Activated naive CD8-positive, alpha-beta T cell treated with anti-CD3 and anti-CD28 coated beads for 36 hours (primary cell): ENCODE measurements at places on chromosomes 12 and 14.
A peak's percentile ranks its signal among the peaks of the same experiment; 100 is the strongest.

DNA sequence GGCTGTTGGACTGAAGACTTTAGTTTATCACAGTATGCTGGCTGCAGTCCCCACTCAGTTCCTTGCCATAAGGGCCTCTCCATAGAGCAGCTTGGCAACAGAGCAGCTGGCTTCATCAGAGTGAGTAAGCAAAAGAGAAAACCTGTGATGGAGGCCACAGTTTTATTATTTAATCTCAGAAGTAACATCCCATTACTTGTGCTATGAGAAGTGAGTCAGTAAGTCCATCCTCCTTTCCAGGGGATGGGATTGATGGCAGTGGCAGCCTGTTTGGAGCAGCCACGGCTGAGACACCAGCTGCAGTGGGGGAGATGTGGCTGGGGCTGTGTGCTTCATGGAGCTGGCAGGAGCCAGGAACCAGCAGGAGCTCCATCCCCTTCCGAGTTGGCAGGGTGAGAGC lies 138.5 kb upstream of the SRRM4 start:
- no peaks in the 10 kb centered on the region for H3K4me1 ChIP-seq
- H3K27ac ChIP-seq, result no peak overlapping the region
- no peaks in the 10 kb centered on the region for H3K27me3 ChIP-seq
- DNase-seq, result no peak
- H3K4me3 ChIP-seq, result no peak overlapping the region

- no peaks in the 10 kb centered on the region for H3K36me3 ChIP-seq
- no peak overlapping the region for H3K27ac ChIP-seq
- peaks cover 12% of the 10 kb centered on the region for H3K27me3 ChIP-seq
- H3K4me3 ChIP-seq, result no peak overlapping the region
Observed at GRCh38 chr12:105945880-105946279, 192.9 kb downstream of the NUAK1 start.

DNA sequence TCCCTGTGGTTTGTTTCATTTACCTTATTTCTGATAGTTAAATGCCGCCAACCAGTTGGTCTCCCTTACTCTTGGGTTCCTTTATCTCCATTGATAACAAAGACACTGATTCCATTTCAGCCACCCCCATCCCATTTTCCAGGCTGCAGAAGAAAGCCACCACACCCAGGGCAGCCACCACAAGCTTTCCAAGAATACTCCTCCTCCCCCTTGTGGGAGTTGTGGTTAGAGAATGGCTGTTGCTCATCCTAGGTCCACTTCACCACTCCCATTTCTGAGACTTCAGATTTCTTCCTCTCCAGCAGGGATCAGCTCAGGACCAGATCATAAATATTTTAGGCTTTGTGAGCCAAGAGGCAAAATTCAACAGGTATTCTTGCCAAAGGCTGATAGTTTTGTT lies 73.9 kb downstream of the ANO4 start:
- DNase-seq, result no peak
- no peak overlapping the region for H3K4me3 ChIP-seq
- no peaks in the 10 kb centered on the region for H3K36me3 ChIP-seq
- no peaks in the 10 kb centered on the region for H3K27me3 ChIP-seq
- no peaks in the 10 kb centered on the region for H3K4me1 ChIP-seq

- H3K27ac ChIP-seq, result no peak overlapping the region
- H3K36me3 ChIP-seq, result no peaks in the 10 kb centered on the region
- H3K4me1 ChIP-seq, result no peaks in the 10 kb centered on the region
- H3K27me3 ChIP-seq, result no peaks in the 10 kb centered on the region
Observed at GRCh38 chr12:40393026-40393425, 168.2 kb downstream of the LRRK2 start.

DNA sequence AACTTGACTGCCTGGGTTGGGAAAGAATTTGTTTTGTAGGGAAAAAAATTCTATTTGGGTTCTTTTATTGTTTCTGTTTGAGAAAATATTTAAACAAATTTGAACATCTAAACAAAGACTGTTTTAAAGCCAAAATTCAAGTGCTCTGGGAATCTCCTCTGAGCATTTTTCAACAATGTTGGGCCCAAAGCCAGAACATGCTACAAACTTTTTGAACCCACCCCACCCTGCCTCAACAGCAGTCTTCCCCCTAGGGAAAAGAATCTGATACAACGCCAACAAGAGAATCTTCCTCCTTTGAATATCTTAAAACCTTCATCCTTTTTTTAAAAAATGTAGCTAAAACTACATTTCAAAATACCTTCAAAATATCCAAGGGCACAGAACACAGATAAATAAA lies 20.4 kb upstream of the NID2 start:
- no peak for DNase-seq
- no peaks in the 10 kb centered on the region for H3K4me1 ChIP-seq
- H3K4me3 ChIP-seq, result no peak overlapping the region
- H3K27ac ChIP-seq, result no peak overlapping the region
- no peaks in the 10 kb centered on the region for H3K36me3 ChIP-seq

- H3K27me3 ChIP-seq, result peaks cover 77% of the 10 kb centered on the region
- DNase-seq, result peak; percentile 76
- no peak overlapping the region for H3K27ac ChIP-seq
- no peaks in the 10 kb centered on the region for H3K36me3 ChIP-seq
- peaks cover 25% of the 10 kb centered on the region for H3K4me1 ChIP-seq
- H3K4me3 ChIP-seq, result no peak overlapping the region
Observed at GRCh38 chr12:6825398-6826124, 2.6 kb upstream of the P3H3 start.

- H3K36me3 ChIP-seq, result no peaks in the 10 kb centered on the region
- H3K4me1 ChIP-seq, result no peaks in the 10 kb centered on the region
- no peak overlapping the region for H3K27ac ChIP-seq
- H3K27me3 ChIP-seq, result no peaks in the 10 kb centered on the region
- H3K4me3 ChIP-seq, result no peak overlapping the region
- DNase-seq, result no peak
Observed at GRCh38 chr12:65464930-65465329, 186.4 kb downstream of the MSRB3 start.

- H3K27ac ChIP-seq, result no peak overlapping the region
- no peak overlapping the region for H3K4me3 ChIP-seq
- H3K4me1 ChIP-seq, result no peaks in the 10 kb centered on the region
- no peaks in the 10 kb centered on the region for H3K36me3 ChIP-seq
Observed at GRCh38 chr14:76715101-76715500, 46.2 kb upstream of the VASH1 start.

GRCh38 chr12:42695490-42695995 lies 106.0 kb upstream of the PRICKLE1 start:
- H3K36me3 ChIP-seq, result no peaks in the 10 kb centered on the region
- H3K4me3 ChIP-seq, result no peak overlapping the region
- no peaks in the 10 kb centered on the region for H3K4me1 ChIP-seq
- H3K27ac ChIP-seq, result no peak overlapping the region
- no peak for DNase-seq
- no peaks in the 10 kb centered on the region for H3K27me3 ChIP-seq

GRCh38 chr12:2386566-2386965 lies 333.8 kb downstream of the CACNA1C start:
- H3K27me3 ChIP-seq, result no peaks in the 10 kb centered on the region
- H3K4me1 ChIP-seq, result no peaks in the 10 kb centered on the region
- H3K27ac ChIP-seq, result no peak overlapping the region
- H3K4me3 ChIP-seq, result no peak overlapping the region

GRCh38 chr12:34208331-34209258 lies 186.3 kb downstream of the ALG10 start:
- no peaks in the 10 kb centered on the region for H3K27me3 ChIP-seq
- no peaks in the 10 kb centered on the region for H3K4me1 ChIP-seq
- no peak overlapping the region for H3K27ac ChIP-seq
- DNase-seq, result no peak

DNA sequence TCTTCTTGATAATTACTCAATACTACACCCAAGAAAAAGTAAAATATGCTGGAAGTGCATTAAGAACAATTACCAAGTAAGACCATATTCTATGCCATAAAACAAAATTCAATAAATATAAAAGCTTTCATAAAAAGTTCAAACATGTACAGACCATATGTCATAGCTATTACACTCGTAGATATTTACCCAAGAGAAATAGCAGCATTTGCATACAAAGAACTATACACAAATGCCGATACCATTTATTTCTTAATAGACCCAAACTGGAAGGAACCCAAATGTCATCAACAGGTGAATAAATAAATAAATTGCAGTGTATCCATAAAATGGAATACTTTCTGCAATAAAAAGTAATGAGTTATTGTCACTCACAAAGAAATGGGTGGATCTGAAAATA lies 78.3 kb upstream of the SLC16A7 start:
- H3K36me3 ChIP-seq, result no peaks in the 10 kb centered on the region
- H3K4me3 ChIP-seq, result no peak overlapping the region
- no peaks in the 10 kb centered on the region for H3K27me3 ChIP-seq
- no peak for DNase-seq
- peaks cover 6% of the 10 kb centered on the region for H3K4me1 ChIP-seq

DNA sequence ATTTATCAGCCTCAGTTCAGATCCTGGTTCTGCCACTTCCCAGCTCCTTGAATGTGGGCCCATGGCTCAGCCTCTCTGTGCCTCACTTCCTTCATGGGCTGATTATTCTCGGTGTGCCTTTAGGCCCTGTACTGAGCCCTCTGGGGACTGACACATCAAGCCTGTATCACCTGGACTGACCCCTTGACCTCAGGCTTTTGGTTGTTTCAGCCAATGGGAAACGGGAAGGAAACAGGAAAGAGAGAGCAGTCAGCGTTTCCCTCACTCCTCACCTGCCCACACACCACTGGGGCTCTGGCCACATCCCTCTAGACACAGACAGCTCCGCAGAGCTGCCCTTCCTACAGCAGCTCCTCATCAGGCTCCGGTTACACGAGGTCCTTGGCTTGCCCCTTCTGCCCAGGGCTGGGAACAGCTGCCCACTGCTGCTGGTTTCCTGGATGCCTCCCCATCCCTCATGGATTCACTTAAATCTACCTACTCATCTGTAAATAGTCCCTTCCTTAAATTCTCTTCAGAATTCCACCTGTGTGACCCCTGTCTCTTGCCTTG lies 37.0 kb upstream of the ITPR2 start:
- H3K27me3 ChIP-seq, result peaks cover 18% of the 10 kb centered on the region
- no peak for DNase-seq
- H3K4me1 ChIP-seq, result peaks cover 26% of the 10 kb centered on the region
- no peak overlapping the region for H3K4me3 ChIP-seq
- peaks cover 1% of the 10 kb centered on the region for H3K36me3 ChIP-seq
- H3K27ac ChIP-seq, result no peak overlapping the region

DNA sequence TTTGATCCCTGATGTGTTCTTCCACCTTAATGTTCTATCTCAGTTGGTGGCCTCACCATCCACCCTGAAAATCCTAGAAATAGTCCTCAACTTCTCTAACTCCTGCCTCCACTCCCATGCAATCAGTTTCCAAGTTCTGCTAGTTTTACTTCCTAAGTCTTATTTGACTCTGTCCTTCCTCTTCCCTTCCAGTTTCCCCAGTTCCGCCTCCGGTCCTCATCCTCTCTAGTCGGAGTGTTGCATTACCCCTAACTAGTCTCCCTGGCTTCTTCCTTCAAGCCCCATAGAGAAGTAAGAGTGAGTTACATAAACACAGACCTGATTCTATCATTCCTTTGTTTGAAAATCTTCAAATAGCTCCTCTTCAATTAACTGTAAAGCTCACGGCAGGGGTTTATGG lies 236.5 kb downstream of the GXYLT1 start:
- DNase-seq, result no peak
- no peaks in the 10 kb centered on the region for H3K36me3 ChIP-seq
- no peaks in the 10 kb centered on the region for H3K4me1 ChIP-seq
- H3K27ac ChIP-seq, result no peak overlapping the region

- DNase-seq, result no peak
- H3K27me3 ChIP-seq, result peaks cover 50% of the 10 kb centered on the region
- H3K27ac ChIP-seq, result no peak overlapping the region
- H3K4me1 ChIP-seq, result peaks cover 4% of the 10 kb centered on the region
Observed at GRCh38 chr14:77498984-77499527, 440 bp upstream of the ISM2 start.
